ENCODE measurements at places on chromosomes 11 and 22.
A peak's percentile ranks its signal among the peaks of the same experiment; 100 is the strongest.

- DNase-seq, result peak; percentile 76
These were observed 52.9 kb upstream of the RTL6 start for GRCh38 chr22:44550711-44551491.

DNA sequence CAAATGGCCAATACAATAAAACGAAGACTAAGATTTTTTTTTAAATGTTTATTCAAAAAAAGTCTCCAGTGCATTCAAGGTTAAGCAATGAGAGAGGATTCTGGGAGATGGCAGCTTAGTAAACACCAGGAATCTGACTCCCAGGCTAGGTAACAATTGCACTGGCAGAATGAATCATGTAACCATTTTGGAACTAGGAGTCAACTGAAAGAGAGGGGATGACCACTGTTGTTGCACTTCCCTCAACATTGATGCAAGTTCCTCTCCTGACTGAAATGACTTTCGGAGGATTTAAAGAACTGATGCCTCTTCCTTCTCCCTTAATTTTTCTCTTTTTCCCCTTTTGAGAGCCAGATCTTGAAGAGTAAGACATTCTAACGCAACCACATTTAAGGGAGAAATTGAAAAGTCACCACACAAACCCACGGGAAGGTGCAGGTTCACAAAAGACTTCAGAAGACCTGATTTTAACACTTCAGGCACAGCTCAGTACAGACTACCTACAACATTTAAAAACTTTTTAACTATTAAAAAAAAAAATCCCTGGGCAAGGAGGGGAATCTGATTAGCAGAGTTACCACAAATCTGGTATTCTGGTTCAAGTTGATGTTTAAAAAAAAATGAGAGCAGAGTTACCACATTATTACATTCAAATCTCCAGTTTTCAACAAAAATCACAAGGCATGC is 56.8 kb downstream of the FCHSD2 start:
- DNase-seq, result no peak

GRCh38 chr11:8122173-8122764 is 41.3 kb downstream of the TUB start:
- no peak for DNase-seq

DNA sequence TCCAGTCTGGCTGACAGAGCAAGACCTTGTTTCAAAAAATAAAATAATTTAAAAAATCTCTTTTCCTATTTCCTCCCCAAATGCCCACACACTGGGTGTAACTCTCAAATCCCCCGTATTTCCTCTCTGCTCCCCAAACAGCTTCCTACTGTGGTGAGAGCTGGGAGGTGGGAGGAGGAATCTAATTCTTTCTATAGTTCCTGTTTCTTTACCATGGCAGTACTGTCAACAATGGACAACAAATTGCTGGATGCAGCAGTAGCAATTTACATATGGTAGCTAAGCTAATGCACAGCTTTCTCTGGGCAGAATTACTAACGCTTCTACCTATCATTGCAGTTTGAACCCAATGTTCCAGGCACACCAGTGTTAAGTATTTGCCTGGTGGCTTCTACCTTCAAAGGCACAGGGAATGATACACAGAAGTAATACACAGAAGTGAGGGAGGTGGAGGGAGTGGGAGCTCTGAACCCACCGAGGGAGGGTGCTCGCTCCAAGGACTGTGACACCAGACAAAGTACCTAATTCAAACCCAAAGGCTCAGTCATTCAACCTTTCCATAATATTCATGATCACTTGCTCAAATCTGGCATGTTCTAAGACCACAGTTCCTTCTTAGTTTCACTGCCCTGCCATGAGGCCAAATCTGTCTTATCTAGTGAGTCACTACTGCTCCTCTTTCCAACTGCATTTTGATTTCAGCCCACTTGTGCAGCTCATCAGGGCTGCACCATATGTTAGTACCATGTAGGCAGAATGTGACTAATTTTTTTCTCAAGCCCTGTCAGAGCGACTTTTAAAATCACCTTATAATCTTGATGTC is 37.9 kb downstream of the CELF1 start:
- DNase-seq, result no peak

- DNase-seq, result peak; percentile 72
These were observed 468.0 kb downstream of the OPCML start for GRCh38 chr11:133064152-133064877.

DNA sequence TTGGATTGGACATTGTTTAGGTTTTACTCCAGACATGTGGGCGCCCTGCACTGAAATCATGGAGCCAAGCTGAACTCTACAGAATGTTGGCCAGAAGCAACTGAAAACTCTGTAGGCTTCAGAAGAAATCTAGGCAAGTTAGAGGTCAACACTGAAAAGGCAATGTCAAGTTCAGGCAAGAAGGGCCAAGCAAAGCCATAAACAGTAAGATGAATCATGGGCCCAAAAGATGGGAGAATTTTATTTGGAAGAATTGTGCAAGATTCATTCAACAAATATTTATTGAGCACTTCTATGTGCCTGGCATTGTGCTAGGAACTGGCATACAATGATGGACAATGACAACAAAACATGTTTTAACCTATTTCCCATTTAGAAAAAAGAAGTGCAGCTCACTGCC is 10.9 kb downstream of the HOATZ start:
- DNase-seq, result no peak

- DNase-seq, result no peak
These were observed 59.8 kb downstream of the SLC25A17 start for GRCh38 chr22:40759294-40759840.

GRCh38 chr11:96942855-96943254 is 553.0 kb downstream of the JRKL start:
- no peak for DNase-seq

- no peak for DNase-seq
These were observed 146.2 kb downstream of the ATXN10 start for GRCh38 chr22:45817745-45818423.

DNA sequence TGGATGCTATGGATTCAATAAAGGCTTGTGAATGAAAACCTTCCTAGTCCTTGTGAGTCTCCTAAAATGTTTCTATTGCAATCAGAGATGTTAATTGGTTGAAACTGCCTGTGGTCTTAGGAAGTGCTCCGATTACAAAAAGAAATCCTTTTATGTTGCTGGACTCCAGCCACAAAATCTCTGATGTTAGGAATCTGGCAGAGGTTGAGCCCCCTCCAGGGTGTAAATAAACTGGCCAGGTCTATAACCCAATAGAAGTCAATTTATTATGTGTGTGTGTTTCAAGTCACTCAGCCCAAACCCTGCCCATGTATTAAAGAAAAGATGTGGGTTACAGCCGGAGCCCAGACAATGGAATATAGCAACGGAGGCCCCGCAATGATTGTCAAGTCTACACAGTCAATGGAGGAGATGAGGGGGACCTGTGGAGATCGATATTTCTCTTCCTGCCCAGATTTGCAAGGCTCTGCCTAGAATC is 218.1 kb upstream of the SORL1-AS1 start:
- DNase-seq, result no peak

GRCh38 chr22:47388331-47388730 is 625.9 kb downstream of the TBC1D22A start:
- DNase-seq, result no peak

DNA sequence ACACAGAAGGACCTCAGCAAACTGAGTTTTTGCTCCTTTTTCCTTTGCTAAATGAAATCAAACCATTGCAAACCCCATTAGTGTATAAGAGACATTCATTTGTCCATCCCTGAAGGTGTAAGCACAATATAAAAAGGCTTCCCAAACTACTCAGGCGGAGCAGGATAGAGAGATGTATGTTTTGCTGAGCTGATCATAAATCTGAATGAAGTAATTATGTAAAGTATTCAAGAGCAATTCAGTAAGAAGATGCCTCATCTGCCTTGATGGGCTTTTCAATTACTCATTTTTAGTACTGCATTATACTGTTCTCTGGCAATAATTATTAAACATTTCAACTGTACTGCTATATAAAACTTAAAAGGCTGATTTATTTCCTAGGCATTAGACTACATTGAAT is 65.0 kb downstream of the SPON1 start:
- no peak for DNase-seq

GRCh38 chr11:118690553-118691304 is 11.3 kb upstream of the TREH start:
- DNase-seq, result no peak

DNA sequence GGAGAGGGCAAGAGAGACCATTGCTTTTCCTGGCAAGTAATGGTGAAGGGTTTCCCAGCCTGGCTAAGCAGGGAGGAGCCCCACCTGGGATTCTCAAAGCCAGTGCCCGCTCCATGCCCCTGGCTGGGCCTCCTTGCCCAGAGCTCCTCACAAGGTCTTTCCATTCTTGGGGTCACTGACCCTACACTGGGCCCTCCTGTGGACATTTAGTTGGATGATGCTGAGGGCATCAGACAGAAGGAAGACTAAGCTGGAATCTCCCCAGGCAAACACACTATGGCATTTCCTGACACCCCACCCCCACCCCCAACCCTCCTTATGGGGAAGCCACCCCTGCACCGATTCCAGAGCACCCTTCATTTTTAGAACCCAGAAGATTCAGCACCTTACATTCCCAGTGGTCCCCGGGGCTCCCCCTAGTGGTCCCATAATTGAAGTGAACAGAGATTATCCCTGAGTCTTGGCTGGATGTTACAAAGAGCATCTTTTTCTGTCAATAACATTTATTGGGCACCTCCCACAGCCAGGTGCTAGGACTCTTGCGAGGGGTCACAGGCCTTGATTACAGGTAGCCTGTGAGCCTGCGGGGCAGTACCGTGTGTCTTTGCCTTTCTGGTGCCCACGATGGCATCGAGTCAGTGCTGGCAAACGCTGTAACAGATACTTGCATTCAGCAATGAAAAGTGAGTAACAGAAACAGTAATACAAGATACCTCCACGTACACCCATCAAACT is 548.5 kb downstream of the BUD13 start:
- DNase-seq, result peak; percentile 49

DNA sequence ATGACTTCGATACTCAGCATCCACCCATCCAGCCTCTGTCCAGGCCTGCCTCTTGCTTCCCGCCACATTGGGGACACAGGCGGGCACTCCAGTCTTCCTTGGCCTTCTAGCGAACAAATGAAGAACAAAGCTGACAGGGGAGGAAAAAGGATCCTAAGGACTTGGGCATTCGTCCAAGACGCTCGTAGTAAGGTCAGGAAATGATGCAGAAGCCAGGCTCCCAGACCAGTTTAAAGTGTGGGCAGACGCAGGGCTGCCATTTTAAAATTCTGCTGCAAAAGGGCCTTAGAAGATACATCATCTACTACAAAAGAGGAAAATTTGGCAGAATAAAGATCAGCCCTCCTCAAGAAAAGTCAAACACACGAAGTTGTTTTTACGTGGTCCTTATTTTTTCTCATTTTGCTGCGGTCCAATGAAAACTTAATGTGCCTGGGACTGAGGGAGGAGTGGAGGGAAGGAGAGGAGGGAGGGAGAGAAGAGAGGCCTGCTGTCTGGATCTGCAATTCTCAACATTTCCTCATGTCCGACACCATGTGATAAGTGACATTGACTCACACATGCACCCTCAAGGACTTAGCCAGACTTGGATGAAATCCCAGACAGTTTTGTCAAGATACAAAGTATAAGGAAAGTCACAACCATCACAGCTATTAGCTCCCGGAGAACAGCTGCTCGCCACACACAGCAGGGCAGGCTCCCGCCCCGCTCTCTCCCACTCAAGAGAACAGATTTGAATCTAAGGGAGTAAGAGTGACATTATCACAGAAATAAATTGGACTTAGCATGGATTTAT is 5.7 kb downstream of the DNAL4 start:
- DNase-seq, result no peak

GRCh38 chr11:4495986-4496385 is 13.5 kb downstream of the OR52K1 start:
- no peak for DNase-seq

GRCh38 chr11:18193010-18193409 is 20.4 kb downstream of the MRGPRX4 start:
- DNase-seq, result no peak

GRCh38 chr22:24076091-24076867 is 65.2 kb downstream of the CABIN1 start:
- DNase-seq, result no peak

- no peak for DNase-seq
These were observed 190.9 kb downstream of the CADM1 start for GRCh38 chr11:115313224-115313838.

GRCh38 chr11:111633756-111634362 is 31.6 kb downstream of the SIK2 start:
- DNase-seq, result no peak

GRCh38 chr11:63536669-63537292 is at the start of gene PLAAT4:
TSS of gene PLAAT4 (plus strand) at chr11:63536808. CDS start at chr11:63536869, 61 bp downstream.
- no peak for DNase-seq

DNA sequence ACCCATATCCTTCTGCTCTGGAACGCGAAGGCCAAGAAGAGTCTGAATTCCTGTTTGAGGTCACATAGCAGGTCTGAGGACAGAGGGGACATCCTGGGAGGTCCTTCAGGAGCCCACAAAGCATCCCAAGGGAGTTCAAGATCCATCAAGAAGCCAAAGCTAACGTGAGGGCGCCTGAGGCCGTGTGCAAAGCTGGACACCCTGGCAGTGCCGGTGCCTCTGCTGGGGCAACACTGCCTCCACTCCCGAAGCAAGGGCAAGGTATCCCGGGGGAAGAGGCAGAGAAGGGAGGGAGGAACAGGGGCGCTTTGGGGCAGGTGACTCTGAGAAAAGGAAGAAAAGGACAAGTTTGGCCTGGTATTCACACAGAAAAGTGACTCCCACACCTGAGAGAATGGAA is 50.3 kb upstream of the CDON start:
- DNase-seq, result no peak

DNA sequence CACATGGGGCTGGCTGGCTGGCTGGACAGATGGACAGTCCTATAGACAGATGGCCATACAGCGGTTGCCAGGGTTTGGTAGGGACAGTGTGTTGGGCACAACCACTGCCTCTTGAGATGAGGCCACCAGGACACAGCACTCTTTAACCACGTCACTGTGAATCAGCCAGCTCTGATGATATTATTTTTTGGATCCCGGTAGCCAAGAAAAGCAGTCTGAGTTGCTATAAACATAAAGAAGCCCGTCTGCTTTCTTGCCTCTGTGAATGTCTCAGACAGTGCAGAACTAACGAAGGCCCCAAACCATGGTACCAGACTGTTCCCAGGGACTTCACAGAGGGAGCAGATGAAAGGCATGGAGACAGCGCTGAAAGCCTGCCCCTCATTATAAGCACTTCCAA is 115.9 kb upstream of the CSNK2A3 start:
- no peak for DNase-seq

DNA sequence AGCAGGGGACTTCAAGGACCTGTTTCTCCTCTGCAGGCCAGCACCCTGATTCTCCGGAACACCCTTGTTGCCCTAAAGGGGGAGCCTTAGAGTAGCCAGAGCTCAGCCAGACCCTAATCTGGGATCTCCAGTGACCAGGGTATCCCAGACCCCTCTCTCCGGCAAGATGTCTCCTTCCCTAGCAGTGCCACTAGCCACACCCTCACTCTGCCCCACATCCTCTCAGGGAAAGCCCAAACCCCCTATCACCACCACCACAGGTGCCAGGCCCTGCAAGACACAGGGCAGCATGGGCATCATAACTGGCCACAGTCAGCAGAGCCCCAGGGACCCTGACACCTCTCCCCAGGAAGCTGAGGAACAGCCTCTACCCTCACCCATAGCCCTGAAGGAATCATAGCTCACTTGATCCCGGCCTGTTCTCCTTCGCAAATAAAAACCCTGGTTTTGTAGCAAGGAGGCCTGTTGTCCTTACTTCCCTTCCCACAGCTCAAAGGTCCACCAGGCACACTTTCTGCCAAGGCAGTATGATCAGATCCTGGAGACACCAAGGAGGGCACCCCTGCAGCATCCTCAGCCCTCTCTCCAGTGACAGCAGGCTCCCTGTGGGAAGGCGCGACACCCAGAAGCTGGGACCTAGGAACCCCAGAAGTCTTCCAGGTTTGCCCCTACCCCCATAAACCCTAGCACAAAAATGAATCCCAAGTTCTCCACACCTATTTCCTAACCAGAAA is 4.6 kb downstream of the CFL1 start:
- DNase-seq, result no peak
